Stimulated activated CD4-positive, alpha-beta T cell treated with anti-CD3 and anti-CD28 coated beads, Interleukin-1b, Interleukin-23, amount 100 ng/mL, for 1 hour (primary cell): ENCODE measurements at places on chromosomes 4 and X.

- DNase-seq: no peak
Observed at GRCh38 chr4:87985097-87985886, 9.8 kb downstream of the SPP1 start.

DNA sequence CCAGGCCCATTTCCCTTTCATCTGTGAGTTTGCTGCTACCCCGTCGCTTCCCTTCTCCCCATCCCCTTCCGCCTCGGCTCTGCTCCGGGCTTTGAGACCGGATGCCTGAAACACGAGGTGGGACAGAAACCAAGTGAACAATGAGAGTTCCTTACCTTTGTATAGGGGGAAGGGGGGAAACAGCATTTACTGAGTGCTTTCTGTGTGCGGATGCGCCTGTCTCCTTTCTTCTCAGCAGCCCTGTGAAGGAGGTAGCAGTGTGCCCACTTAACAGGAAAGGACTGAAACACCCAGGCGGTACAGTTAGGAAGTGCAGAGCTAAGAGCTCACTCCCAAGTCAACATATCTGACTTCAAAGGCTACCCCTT is 43.2 kb upstream of the TMSB15B start:
- no peak for DNase-seq

DNA sequence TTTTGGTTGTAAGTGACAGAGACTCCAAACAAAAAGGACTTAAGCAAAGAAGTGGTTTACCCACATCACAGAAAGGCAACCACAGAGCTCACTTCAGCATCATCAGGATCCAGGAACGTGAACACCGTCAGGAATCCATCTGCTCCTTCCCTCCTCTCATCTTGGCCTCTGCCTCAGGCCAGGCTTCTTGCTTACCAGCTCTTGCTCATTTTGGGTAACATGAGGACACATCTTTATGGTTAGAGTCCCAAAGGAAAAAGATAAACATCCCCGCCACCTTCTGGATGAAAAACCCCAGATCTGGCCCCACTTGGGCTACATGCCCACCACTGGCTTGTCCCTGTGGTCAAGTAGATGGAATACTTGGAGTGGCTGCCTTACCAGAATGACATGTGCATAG is 176.8 kb upstream of the RPL34 start:
- no peak for DNase-seq

GRCh38 chrX:96147681-96148080 is 537.0 kb upstream of the DIAPH2 start:
- DNase-seq: no peak

- DNase-seq: no peak
Observed at GRCh38 chr4:7779432-7779768, 160.3 kb downstream of the AFAP1 start.

GRCh38 chr4:121582296-121582695 is 114.5 kb downstream of the ANXA5 start:
- no peak for DNase-seq

DNA sequence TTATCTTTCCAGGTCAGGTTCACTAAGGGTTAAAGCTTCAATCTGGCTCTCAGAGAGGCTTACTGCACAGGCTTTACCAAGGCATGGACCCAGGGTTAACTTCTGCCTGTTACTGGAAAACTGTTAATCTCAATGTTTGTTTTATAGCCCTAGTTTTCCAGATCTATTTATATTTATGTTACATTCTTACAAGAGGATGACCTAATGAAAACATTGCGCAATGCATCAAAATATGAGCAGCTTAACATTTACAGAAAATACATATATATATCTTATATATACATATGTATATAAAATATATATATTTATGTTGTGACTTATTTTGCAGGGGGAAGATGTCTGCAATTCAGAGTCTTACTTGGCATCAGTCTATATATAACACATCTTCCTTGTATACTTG is 112.3 kb downstream of the PCDH19 start:
- DNase-seq: no peak

- no peak for DNase-seq
Observed at GRCh38 chr4:127238956-127239475, 393.7 kb upstream of the INTU start.
